ENCODE measurements at places on chromosomes 2 and 18. TPM values are rescaled to one million over a fixed set of nuclear protein-coding genes. Genes with fewer than 3 reads are reported as not detected.

Gene NEURL3
- total RNA-seq, result not detected

Gene TNFRSF11A
- total RNA-seq, result under 0.01 TPM

Gene RPRM
- total RNA-seq, result not detected

Gene ACYP2
- total RNA-seq, result 7.6 TPM

Gene TDRD15
- total RNA-seq, result not detected

Gene TFPI
- total RNA-seq, result 210 TPM

Gene TMEM198
- 9.2 TPM for total RNA-seq

Gene TGFA
- 2.7 TPM for total RNA-seq

Measured in epithelial cell of alveolus of lung (primary cell).